ENCODE measurements at places on chromosomes 13 and 19.

DNA sequence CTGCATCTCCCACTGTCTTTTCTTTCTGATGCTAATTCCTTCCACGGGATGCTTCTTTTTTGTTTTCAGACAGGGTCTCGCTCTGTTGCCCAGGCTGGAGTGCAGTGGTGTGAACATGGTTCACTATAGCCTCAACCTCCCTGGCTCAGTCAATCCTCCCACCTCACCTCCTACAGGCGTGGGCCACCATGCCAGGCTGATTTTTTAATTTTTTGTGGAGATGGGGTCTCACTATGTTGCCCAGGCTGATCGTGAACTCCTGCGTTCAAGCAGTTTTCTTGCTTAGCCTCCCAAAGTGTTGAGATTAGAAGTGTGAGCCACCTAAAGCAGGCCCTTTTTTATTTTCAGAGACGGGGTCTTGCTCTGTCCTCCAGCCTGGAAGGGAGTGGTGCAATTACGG is 4.8 kb downstream of the GYS1 start:
- no peak for DNase-seq

DNA sequence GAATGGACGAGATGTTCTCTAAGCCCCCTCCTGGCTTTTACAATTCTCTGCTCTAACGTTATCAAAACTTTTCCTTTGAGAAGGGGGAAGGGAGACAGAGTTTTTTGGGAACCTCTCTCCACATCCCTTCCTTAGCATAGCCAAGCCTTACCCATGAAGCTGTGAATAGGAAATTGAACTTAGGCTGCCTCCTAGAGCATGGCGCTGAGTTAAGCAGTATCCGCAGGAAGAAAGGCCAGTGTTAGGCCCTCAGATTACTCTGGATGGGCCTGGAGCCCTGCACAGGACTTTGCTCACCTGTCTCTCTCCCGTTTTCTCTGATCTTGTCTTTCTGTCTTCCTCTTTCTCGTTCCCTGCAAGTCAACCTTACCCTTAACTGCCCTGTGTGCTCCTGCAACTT is 39.6 kb downstream of the CYP2B6 start:
- no peak for DNase-seq

- no peak for DNase-seq
Measured at GRCh38 chr19:33290956-33291622, 11.2 kb downstream of the CEBPA start.

DNA sequence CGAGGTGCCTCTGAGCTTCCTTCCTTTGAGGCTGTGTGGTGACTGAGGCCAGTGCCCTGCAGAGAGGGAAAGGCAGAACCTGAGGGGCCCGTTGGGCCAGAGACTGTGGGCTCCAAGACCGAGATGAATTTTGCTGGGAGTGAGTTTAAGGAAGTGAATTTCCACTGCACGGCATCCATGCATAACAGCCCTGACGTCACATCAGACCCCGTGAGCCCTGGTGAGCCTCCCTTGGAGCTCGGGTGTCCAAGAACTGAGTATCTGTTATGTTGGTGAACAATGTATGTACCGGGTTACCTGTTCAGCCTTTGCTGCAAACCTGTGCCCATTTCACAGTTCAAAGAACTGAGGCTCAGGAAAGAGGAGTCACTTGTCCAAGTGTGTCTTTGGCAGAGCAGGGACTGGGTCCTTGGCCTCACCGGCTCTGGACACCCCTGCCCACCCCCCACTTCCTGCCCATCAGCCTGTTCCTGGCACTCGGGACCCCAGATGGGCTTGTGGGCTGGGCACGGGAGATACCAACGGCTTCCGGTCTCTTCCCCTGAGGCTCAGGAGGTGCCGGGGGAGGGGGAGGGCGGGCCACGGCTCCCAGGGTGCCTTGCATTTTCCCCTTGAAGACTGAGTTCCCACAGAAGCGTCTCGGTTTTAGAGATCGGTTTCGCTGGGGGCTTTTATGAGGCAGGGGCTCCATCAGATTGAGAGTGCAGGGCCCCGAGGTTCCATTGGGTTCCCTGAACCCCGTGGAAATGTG is 33.7 kb downstream of the NFILZ start:
- no peak for DNase-seq

DNA sequence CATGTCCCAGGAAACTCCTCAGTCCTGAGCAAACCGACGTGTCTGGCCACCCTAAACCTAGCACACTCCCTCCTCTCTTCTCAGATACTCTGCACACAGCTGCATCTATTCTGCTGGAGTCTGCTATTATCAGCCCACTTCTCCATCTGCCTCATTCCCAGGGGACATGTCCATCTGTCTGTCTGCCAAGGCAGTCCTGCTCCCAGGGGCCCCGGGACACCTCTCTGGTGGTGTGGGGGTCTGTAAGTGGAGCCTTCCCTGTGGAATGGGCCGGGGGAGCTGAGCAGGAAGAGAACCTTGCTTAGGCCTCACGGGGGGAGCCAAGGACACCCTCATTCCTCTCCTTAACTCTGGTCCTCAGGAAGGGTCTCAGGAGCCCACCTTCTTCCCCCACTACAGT is 72.7 kb downstream of the ERICH6B start:
- DNase-seq = no peak

DNA sequence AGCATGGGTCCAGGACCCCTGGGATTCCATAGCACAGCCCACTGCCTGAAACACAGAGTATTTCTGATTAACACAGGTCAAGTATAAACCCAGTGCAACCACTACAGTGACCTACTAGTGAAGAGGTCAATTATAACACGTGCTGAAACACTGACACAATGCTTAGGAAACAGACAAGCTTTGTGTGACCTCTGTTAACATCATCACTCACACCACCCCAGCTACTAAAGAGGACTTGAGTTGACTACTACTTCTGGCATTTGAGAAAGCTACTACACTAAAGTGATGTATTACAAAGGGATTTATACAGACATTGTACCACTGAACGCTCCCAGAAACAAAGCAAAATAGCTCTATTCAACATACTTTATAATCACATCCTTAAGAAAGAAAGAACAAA is 1935.9 kb upstream of the PCDH20 start:
- DNase-seq = no peak

GRCh38 chr13:102962430-102962829 is 103.8 kb downstream of the SLC10A2 start:
- no peak for DNase-seq

Measured in NCI-H146 (cell line).